ENCODE measurements at places on chromosomes 4 and X. TPM values are rescaled to one million over a fixed set of nuclear protein-coding genes. Genes with fewer than 3 reads are reported as not detected.

Gene DCUN1D4
- total RNA-seq = 34.8 TPM

Gene DRD5
- total RNA-seq = not detected

Gene SNX25
- total RNA-seq = 85.8 TPM

Gene BEX5
- total RNA-seq = not detected

Gene TCEAL7
- 16.3 TPM for total RNA-seq

Gene TLR6
- 13.4 TPM for total RNA-seq

Gene IL13RA2
- total RNA-seq = 0.73 TPM

Gene RIPPLY1
- not detected for total RNA-seq

Gene CXCL13
- total RNA-seq = 2.1 TPM

Gene ZMAT1
- 0.46 TPM for total RNA-seq

Gene FMR1NB
- not detected for total RNA-seq

Gene NAP1L2
- not detected for total RNA-seq

Gene NSG1
- 46.8 TPM for total RNA-seq

Gene WNK3
- 7.6 TPM for total RNA-seq

Gene SCML2
- 1.00 TPM for total RNA-seq

Gene SULT1B1
- total RNA-seq = not detected

Gene SPON2
- 42.0 TPM for total RNA-seq

Gene H2BW2
- not detected for total RNA-seq

Gene NSUN7
- total RNA-seq = 0.15 TPM

Gene RAB39B
- not detected for total RNA-seq

Gene CT45A1
- not detected for total RNA-seq

Gene SATL1
- not detected for total RNA-seq

Gene ESX1
- not detected for total RNA-seq

Gene RNF212
- total RNA-seq = 0.34 TPM
